ENCODE measurements at places on chromosomes 6 and 20.

- no peak for DNase-seq
Observed at GRCh38 chr20:58824843-58825242, 25.9 kb downstream of the GNAS-AS1 start.

GRCh38 chr6:13810688-13811446, 3.5 kb downstream of the MCUR1 start:
- no peak for DNase-seq

- no peak for DNase-seq
Observed at GRCh38 chr6:2179241-2179640, 66.2 kb downstream of the GMDS start.

DNA sequence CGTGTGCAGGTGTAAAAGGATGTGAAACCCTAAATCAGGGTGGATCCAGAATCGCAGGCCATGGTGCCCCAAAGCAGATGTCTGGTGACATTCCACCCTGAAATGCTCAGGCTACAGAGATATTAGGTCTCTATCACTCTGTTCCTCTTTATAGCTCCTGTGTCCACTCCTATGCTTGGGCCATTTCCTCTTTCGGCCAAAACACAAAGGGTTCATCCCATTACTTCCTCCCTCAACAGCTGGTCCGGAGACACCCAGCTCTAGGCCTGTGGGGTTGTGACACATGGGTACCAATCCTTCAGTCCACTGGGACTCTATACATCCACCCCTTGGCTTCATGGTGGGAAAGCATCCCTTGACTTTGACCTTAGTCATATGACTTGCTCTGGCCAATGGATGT, 1.7 kb upstream of the SIGLEC1 start:
- no peak for DNase-seq

DNA sequence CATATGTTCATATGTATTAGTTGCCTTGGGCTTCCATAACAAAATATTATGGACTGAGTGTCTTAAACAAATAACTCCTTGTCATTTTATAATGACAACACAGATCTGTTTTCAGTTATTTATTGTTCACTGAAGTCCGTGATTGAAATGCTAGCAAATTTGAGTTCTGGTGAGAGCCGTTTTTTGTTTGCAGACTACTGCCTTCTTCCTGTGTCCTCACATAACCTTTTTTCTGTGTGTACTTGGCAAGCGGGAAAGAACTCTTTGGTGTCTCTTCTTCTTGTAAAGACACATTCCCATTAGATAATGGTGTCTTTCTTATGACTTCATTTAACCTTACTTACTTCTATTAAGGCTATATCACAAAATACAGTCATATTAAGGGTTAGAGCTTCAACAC, 482.9 kb upstream of the EYS start:
- no peak for DNase-seq

GRCh38 chr6:168015482-168016175, 18.2 kb downstream of the KIF25 start:
- no peak for DNase-seq

DNA sequence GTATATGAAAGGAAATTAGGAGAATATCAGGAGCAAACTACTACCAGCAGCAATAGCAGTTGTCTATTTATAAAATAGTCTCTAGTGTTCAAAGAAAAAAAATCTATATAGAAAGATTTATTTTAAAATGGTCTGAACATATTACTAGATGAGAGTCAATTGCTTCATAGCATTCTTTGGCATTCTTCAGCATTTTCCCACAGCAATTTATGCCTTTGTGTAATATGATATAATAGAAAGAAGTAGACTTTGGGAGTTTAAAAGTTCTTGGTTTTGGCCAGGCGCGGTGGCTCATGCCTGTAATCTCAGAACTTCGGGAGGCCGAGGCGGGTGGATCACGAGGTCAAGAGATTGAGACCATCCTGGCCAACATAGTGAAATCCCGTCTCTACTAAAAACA, 157.0 kb upstream of the PLN start:
- DNase-seq, result no peak

DNA sequence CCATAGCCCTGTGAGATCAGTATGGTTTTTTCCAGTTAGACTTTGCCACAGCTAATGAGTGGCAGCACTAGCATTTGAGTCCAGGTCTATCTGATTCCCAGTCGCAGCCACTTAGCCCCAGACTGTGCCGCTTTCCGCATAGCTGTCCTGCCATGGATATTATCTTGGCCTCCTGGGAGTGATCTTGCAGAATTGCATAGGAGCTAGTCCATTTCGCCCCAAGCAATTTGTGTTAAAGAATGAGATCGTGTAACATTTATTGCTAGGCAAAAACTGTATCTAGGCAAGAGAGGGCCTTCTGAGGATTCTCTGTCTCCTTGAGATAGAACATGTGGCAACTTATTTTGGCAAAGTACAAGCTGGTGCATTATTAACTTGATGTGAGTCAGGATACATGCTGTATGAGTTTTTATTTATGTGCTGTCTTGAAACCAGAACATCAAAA, 74.2 kb downstream of the EZR start:
- DNase-seq, result no peak

Measured in stimulated activated CD8-positive, alpha-beta memory T cell treated with anti-CD3 and anti-CD28 coated beads, Interleukin-7, amount 100 ng/mL, for 24 hours (primary cell).